ENCODE measurements at places on chromosomes 4 and X. TPM values are rescaled to one million over a fixed set of nuclear protein-coding genes. Genes with fewer than 3 reads are reported as not detected.

The MAGEB17 gene
- total RNA-seq = not detected

The MAPK10 gene
- 38.9 TPM for total RNA-seq

The RXFP1 gene
- not detected for total RNA-seq

The NLRP2B gene
- not detected for total RNA-seq

The HNRNPDL gene
- 217 TPM for total RNA-seq

The CSN1S1 gene
- total RNA-seq = 32.3 TPM

The PIM2 gene
- 5.7 TPM for total RNA-seq

The LRP2BP gene
- 0.64 TPM for total RNA-seq

The PLP1 gene
- 0.26 TPM for total RNA-seq

The TEX13C gene
- total RNA-seq = not detected

The HHIP gene
- 0.06 TPM for total RNA-seq

The FAM156B gene
- 28.5 TPM for total RNA-seq

The CDX4 gene
- total RNA-seq = not detected

The SYNPO2 gene
- total RNA-seq = 89.8 TPM

The CA5B gene
- 14.1 TPM for total RNA-seq

The ANOS1 gene
- 2.3 TPM for total RNA-seq

The SOX3 gene
- not detected for total RNA-seq

The MTTP gene
- total RNA-seq = 0.74 TPM

The GAB1 gene
- 30.2 TPM for total RNA-seq

The MAGEA2B gene
- total RNA-seq = not detected

The PHOX2B gene
- total RNA-seq = not detected

The ADRA2C gene
- 8.6 TPM for total RNA-seq

The USP17L18 gene
- not detected for total RNA-seq

The TLR3 gene
- total RNA-seq = 10.9 TPM

The PCYT1B gene
- 0.10 TPM for total RNA-seq

The SLC34A2 gene
- not detected for total RNA-seq

The TIMM17B gene
- total RNA-seq = 22.1 TPM

The GAGE12F gene
- not detected for total RNA-seq

The PCDH7 gene
- total RNA-seq = 0.93 TPM

The CSTF2 gene
- total RNA-seq = 8.2 TPM

The FAM47E gene
- 3.3 TPM for total RNA-seq

The RIPPLY1 gene
- total RNA-seq = not detected

The GDI1 gene
- 82.6 TPM for total RNA-seq

The BANK1 gene
- total RNA-seq = 11.6 TPM

All from mesenteric fat pad (tissue), 1 donor.